ENCODE measurements at places on chromosomes 12 and 14.

- peak; percentile 75 for DNase-seq
These were observed at the start of gene SYNE2 for GRCh38 chr14:63852817-63853731. TSS of gene SYNE2 (plus strand) at chr14:63853004. CDS start at chr14:63909149, 56,145 bp downstream.

GRCh38 chr12:291153-291723 is 28.6 kb upstream of the SLC6A13 start:
- DNase-seq = no peak

GRCh38 chr14:99479906-99480869 is at the start of gene SETD3:
TSS of gene SETD3 (minus strand) at chr14:99480859. CDS start at chr14:99465805, 15,054 bp downstream.
- peak; percentile 49 for DNase-seq

- no peak for DNase-seq
These were observed 27.7 kb downstream of the JKAMP start for GRCh38 chr14:59511916-59512575.

DNA sequence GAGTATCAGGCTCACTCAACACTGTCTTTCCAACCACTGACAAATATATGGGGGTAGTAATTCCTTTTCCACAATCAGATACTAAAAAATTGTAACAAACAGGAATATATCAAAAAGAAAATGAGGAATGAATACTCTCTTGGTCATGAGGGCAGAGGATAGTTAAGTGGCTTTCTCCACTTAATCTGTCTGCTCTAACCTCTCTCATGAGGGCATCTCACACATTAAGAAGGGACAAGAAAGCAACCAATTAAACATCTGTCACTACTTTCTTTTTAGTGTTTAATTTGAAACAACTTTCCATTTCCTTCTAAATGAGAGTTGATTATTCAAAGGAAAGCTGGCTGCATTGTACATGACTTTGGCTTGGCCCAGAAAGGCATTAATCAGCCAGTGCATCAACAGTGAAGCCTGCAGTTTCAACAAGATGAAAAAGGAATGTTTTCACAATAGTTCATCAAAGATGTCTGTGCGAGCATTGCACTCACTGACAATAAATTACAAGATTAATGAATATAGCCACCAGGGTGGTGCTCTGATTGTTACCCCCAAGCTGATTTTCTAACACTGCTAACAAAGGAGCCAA is 142.0 kb downstream of the SEC23A start:
- DNase-seq = no peak

DNA sequence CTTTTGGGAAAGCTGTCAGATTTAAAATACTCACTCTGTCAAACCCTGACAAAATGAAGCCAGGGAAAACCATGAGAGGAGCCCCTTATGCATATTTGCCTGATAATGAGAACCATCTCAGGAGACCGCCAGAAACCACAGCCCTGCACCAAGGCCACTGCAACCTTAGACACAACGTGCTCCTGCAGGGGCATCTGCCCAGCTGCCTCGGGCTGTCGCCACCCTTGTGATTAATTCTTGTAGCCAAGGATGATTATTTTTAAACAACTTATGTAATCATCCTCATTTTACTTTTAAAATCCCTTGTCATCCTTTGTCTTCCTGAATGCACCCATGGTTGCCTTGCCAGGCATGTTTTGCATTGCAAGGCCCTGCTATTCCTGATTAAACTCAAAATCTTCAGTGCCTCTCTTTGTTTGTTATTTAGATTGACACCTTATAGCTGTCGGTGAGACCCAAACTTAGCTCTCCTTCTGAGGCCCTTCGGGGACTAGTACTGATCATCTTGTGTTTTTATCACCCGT is 766.4 kb upstream of the TMEM132C start:
- no peak for DNase-seq

DNA sequence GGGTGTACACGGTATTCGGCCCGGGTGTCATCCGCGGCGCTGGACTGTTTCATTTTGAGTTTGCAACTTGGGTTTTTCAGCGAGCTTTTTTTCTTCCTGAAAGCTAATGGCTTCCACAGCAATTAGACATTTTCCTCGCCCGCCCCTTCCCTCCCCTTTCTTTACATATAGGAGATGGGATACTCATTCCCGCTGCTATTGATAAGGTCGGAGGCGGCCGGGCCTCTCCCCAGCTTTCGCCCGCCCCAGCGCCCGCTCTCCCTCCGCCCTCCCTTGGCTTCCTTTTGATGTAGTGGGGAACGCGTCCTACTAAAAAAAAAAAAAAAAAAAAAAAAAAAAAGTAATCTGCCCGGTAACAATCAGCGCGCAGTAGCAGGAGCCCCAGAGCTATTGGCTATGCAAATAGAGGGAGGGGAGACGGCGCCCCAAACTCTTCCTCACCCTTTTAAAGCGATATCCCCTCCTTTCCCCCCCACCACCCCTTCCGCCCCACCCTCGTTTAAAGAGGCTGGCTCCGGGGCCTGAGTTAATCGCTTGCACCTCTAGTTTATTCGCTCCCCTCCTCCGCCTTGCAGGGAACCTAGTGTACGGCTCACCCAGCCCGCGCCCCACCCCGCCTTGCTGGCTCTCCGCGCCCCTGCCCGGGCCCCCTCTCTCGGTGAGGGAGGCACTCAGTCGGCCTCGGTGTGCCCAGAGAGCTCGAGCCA is 1.7 kb upstream of the CCND2 start:
- no peak for DNase-seq

DNA sequence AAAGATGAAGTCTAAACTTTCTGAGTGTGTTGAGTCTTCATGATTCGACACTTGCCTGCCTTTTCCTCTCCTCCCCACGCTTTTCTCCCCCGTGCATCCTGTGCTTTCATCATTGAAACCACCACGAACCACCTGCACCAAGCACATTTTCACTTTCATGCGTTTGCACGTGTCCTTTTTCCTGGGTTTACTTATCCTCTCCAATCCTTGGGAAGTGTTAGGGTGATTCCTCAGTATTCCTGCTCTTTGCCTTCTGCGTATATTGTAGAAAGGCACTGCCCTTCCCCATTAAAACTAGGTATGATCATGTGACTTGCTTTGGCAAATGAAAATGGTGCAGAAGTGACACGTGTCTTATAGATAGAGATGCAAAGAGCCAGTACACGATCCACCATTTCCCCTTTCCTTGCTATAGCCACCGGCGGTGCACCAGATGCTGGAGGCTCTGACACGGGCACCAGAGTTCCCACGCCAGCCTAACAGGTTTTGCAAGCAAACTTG is 106.6 kb downstream of the BRMS1L start:
- DNase-seq = no peak

DNA sequence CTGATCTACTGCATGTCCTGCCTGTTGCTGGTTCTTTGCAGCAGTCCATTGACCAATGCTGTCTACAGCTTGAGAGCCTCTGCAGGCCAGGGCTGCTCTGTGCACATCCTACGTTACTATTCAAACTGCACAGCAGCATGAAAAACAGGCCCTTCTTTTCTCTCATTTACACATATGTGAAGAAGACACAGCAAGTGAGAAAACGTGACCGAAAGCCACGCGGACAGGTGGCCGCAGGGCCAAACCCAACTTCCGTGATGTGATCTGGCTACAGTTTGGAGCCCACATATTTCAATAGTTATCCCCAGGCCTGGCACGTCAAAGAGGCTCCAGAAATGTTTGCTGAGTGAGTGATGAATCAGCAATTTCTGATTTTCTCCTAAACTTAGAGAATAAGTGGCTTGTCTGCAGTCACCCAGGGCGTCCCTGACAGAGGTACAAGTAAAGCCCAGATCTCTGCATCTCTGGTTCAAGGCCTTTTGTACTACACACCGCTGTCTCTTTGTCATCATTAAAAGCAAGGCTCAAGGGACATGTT is 17.9 kb upstream of the TCL1B start:
- no peak for DNase-seq

GRCh38 chr14:33566082-33566481 is 384.8 kb downstream of the EGLN3 start:
- no peak for DNase-seq

GRCh38 chr14:63563370-63564026 is 20.3 kb upstream of the PPP2R5E start:
- no peak for DNase-seq

GRCh38 chr14:101402936-101403660 is 158.2 kb upstream of the DIO3 start:
- DNase-seq = no peak

DNA sequence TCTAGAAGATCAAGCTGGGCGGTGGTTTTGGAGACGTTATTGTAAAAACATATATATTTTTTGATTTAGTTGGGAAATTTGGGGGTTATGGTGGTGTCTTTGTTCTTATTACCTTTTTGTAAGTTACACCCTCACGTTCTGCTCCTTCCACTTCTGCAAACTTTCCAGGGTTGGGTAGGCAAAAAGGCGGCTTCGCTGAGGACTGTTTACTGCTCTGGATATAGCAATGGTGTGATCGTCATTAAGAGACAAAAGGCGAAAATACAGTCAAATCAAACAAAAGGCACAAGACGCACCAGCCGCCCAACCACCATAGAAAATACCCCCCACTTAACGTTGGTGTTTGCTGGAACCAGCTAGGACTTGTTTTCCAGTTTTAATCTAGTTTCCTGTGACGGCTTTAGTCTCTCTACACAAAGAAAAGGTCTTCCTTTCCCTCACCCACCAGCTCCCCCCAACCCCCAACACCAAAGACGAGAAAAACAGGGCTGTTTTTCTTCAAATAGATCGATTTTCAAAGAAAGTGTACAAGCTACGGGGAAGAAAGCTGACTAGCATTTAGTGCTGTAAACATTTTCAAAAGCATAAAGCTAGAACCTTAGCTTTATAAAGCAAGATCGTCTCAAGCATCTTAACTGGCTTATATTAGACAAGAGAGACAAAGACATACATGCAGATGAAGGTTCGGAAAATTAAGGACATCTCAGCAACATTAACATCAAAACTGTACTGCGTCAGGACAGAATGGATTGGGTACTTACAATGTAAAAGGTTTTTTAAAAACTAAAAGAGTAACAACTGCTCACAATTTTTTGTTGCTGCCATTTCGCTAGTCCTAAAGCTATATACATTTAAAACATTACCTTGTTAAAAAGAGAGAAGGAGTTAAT is 2.0 kb upstream of the SETD1B start:
- no peak for DNase-seq

DNA sequence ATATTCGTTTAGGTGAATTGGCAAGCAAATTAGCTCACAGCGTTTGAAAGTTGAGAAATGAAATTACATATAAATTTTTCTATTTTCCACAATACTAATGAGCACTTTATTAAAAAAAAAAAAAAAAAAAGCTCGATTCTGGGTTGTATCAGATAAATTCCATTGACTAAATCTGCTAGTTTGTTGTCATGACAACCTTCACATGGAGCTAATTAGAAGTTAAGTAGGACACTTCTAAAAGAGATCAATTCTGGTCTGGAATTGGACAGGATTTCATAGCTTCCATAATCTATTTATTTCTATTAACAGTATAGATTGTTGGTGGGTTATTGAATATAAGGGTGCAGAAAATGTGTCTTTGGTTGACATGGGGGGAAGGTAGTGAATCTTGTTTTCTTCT is 85.5 kb upstream of the NEDD1 start:
- DNase-seq = no peak

GRCh38 chr14:56299306-56299984 is 181.2 kb downstream of the PELI2 start:
- no peak for DNase-seq

DNA sequence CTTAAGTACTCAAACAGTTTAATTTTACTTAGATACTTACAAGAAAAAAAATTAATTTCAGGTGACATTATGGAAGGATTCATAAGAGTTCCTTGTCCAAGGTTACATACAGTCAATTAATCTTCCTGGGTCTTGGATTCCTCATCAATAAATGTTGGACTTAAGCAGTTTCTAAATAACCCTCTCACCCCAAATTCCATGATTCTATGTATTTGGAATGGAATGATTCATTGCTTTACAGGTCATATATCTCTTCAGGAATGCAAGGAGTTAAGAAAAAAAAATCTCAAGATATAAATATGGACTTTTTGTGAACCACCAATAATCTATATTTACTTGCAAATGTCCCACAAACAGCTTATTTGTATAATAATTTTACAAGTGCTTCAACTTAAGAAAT is 84.2 kb upstream of the BMP4 start:
- DNase-seq = no peak

DNA sequence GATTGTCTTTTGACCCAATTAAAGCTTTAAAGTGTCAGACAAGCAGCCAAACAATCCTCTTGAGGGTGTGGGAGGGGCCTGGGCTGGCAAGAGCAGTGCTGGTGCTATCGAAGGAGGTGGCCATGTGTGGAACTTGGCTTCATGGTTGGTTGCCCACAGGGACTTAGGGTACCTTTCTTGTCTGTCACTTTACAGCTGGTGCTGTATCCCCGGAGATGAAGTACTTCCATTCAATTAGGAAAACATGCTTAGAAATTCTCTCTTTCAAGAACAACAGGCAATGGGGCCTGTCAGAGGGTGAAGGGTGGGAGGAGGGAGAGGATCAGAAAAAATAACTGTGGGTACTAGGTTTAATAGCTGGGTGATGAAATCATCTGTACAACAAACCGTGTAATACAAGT is 86.5 kb downstream of the DAAM1 start:
- DNase-seq = no peak

GRCh38 chr14:101821528-101821927 is 60.0 kb downstream of the PPP2R5C start:
- DNase-seq = no peak

DNA sequence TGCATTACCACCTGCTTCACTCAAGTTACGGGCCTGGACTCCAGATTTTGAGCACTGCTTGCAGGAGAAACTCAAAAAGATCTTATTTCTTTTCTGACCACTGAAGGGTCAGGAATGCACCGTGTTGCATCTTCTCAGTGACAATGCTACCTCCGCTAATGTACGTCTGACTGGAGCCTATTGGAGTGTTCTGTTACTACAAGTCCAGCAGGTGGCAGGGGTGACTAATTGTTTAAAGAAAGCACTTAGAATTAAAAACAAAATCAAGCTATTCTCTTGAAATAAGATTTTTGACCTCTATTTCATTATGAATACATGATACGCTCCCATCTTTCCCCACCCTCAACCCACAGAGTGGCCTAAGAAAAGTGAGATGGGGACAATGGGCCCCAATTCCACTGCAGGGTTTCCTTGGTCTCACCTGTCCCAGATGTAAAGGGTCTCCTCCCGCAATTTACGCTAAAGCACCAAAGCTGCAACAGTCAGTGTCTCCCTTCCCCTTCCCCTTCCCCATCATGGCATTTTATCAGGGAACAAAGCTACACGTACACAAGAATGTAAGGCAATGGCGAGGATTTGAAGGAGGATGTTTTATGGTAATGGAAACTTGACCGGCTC is 2.2 kb downstream of the TBPL2 start:
- DNase-seq = no peak

GRCh38 chr12:15851919-15852318 is 30.3 kb upstream of the STRAP start:
- DNase-seq = no peak

- no peak for DNase-seq
These were observed 11.1 kb downstream of the EPS8 start for GRCh38 chr12:15778126-15778525.

DNA sequence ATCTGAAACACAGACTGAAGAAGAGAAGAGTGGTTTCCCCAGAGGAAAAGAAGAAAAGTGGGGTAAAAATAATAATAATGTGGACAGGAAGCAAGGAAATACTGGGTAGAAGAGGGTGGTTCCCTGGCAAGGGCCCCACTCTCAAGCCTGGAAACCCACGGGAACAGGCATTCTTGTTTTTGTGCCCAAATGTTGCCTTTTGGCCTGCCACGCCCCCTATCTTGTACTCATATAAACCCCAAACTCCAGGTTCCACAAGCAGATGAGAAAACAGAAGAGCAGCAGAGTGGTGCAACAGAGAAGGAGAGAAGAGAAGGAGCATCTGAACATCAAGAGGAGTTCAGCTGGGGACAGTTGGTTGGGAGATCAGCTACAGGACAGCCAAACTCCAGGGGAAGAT is 51.2 kb downstream of the NDUFA12 start:
- DNase-seq = no peak

Measured in breast epithelium (tissue), 4 donors.